ENCODE measurements at places on chromosomes 1 and 21.

DNA sequence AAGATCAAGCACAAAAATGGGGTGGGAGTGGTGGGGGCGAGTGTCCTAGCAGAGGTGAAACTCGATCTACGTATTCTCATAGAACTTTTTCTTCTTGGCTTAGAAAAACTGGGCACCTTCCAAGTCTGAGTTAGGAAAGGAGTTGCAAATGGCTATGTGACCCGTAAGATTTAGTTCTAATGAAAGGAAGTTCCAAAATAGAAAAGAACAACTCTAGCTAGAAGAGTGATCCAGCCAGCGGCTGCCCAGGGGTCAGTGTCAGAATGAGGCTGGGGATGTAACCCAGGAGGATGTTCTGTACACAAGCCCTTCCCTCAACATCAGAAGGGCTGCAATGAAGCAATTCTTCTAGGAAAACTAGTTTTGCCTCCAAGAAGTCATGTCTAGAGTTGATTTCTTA lies 5.2 kb downstream of the MTARC1 start:
- DNase-seq: no peak

DNA sequence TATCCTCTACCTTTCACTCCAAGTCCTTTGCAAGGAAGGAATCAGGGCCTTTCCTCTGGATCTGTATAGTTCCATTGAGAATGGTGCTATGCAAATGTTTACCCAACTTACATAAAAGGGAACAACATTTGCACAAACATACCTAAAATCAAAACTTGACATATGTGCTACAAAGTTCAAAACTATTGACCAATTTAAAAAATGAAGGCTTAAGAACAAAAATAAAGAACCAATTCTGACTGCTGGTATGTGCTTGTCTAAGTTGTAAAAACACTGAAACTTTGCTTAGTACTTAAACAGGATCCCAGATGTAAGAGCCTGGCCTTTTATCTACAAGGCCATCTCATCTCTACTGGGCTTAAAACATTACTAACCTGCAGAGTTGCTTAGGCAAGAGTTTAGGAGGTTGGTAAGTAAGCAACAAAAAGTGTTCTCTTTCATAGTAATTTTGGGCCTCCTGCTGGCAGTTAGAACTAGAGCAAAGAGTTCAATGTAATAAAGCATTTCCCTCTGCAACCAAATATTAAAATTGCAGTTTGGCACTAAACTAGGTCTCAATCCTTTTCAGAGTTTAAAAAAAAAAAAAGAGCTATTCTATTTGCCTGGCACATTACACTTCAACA lies 2.0 kb downstream of the SCMH1 start:
- DNase-seq: peak; percentile 66

DNA sequence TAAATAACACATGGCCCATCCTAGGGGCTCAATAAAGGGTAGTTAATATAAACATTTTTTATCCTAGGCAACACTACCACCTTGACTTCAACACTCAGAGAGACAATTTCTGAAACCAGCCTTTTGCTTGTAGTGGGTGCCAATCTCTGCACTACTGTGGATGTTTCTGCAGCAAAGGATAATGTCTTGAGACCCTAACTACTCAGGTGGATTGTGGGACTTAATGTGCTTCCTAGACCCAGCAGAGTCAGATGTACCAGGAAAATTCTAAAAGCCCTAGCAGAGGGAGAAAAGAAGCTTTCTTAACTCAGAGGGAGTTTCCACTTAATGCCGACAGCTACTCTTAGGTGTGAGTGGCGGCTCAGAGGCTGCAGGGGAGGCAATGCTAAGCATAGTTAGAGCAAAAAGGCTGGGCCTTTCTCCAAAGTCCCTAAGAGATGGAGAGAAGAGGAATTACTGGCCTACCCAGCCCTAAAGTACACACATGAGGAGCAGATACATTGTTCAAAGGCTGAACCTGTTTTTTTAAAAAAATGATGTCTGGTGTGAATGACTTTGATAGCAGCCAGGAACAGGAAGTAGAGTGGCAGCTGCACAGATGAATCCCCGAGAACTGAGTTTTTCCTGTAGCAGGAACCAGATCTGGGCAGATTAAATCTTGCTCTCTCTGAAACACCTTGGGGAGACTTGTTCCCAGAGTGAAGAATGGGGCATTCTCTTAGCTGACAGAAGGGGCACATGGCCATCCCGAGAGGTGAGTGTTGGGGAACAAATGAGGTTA lies 33.5 kb upstream of the ABCD3 start:
- DNase-seq: no peak

DNA sequence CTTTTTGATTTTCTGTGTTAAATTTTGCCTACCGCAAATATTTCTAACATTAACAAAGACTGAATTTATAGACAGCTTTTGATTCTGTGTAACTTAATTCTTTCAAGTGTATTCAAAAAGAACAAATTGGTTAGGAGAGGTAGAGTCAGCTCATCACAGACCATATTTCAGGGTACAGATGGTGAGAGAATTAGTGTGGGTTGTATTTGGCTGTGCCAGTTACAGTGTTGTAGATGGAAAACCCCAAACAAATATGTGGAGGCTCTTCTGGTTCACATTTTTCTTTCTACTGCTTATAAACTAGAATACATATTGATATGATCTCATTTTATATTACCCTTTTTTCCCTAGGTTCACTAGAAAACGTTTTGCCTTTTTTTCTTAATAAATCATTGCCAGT lies 11.1 kb downstream of the RCAN3 start:
- no peak for DNase-seq

GRCh38 chr1:168281603-168282325 lies 1.1 kb downstream of the TBX19 start:
- no peak for DNase-seq

DNA sequence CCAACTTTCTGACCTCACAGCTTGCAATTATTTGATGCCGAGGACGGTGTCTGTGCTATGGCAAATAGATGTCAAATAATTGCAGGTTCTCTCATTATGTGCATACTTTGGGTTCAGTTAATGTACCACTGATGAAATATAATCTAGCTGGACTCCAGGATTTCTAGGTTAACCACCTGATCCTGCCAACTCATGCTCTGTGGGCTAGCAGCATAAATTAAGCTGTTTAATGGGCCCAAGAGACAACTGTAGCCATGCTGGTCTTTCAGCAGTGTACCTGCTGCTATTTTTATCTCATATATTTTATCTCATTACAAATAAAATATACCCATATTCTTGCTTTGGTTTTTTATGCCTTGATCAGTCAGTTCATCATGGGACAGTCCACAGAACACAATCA lies 43.3 kb upstream of the HP1BP3 start:
- DNase-seq: no peak

DNA sequence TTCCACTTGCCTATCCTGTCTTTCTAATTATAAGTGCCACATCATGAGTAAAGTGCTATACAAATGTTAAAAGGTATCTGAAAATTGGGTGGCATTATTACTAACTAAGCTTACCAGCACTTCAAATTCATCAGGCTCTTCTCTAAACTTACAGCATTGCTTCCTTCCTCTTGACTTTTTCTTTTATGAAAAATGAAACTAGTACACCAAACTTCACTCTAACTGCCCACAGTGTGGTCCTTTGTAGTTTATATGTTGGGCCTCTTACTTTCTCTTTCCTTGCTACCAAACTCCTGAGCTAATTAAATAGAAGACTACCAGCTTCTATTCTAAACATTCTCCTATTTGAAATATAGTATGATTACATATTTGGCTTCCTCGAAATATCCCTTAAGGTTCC lies 81.8 kb downstream of the NOTCH2 start:
- DNase-seq: no peak

DNA sequence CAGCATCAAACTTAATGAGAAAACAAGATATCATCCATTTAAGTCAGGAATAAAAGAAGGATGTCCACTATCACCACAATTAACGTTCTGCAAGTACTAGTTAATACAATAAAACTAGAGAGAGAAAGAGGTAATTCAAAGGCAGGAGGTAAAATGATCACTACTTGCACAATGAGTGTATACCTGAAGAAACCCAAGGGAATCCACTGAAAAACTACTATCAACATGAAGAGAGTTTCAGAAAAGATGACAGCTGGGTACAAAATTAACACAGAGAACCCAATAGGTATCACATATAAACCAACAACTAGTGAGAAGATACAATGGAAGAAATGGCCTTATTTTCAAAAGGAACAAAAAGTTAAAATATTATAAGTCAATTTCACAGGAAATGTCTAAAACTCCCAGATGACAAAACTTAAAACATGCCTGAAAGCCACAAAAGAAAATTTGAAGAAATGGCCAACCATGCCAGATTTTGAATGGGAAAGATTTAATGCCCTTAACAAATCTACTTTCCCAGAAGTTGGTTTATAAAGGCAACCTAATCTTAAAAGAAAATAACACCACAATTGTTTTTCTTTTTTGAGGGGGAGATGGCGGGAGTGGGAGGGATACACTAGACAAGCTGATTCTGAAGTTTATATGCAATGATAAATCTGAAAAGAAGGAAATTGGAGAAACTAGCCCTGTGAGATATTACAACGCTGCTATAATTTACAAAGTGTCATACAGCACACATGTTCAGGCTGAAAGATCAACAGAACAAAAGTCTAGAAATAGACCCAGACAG lies 17.8 kb downstream of the VPS26C start:
- no peak for DNase-seq

DNA sequence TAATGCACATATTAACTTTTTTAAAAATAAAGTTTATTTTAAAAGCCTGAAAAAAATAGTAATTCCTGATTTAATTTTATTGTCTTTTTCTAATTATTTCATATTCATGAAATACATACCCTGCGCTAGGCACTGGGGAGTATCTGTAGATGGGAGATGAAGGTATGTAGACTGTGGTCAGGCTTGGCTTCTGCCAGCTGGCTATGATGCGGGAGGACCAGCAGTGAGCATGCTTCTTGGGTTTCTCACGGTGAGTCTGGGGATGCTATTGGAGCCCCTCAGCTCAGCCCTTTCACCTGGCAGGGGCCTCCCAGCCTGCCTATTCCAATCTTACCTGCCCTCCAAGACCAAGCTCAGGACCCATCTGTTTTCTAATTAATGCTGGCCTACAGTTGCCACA lies 138.4 kb downstream of the NOS1AP start:
- no peak for DNase-seq

GRCh38 chr1:7351649-7352048 lies 419.4 kb upstream of the VAMP3 start:
- no peak for DNase-seq

All from EL (cell line).